LHCN-M2 (cell line): ENCODE measurements at places on chromosomes 1 and 21. TPM values are rescaled to one million over a fixed set of nuclear protein-coding genes. Genes with fewer than 3 reads are reported as not detected.

- DNase-seq, result no peak
These were observed 351.8 kb downstream of the ZNF326 start for GRCh38 chr1:90346757-90347156.

DNA sequence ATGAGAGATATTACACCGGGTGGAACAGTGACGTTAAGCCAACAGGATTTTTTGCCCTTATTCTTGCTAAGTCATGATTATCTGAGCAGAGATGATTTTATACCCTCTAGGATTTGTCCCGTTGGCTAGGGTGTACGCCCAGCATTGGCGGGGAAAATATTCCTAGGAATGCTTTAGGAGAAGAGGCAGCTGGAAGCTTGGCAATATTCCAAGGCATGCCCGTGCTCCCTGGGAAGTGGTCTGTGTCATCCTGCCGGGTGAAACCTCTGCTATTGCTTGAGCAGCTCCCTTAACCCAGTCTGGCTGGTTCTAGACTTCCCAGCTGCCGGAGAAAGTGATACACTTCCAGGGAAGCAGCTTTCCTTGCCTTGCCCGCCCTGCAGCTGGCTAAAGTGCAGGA is 16.2 kb downstream of the CHRNB2 start:
- peak; percentile 91 for DNase-seq

GRCh38 chr1:199208847-199209246 is 570.0 kb downstream of the PTPRC start:
- DNase-seq, result no peak

GRCh38 chr21:45766055-45766454 is 122.5 kb downstream of the PCBP3 start:
- no peak for DNase-seq

GRCh38 chr1:235160383-235160956 is 580 bp downstream of the RBM34 start:
- peak; percentile 56 for DNase-seq

WDR64 gene
- total RNA-seq, result not detected in 2 replicates

DNA sequence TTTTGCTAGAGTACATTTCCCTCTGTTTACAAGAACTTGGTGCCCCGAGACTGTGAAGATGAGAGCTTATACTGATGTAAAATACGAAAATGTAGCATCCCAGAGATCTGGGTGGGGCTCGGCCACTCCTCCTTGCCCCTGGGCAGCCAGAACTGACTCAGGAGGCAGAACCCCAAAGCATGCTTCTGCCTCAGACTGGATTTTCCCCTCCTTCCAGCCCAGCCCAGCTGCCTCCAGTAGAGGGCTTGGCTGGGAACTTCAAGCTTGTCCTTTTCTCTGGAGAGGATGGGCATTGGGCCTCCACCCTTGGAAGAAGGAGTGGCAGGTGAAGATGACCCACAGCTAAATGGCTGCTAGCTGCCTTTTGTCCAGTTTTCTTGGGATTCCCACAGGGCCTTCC is 24.3 kb upstream of the BTG2 start:
- DNase-seq, result peak; percentile 62

DNA sequence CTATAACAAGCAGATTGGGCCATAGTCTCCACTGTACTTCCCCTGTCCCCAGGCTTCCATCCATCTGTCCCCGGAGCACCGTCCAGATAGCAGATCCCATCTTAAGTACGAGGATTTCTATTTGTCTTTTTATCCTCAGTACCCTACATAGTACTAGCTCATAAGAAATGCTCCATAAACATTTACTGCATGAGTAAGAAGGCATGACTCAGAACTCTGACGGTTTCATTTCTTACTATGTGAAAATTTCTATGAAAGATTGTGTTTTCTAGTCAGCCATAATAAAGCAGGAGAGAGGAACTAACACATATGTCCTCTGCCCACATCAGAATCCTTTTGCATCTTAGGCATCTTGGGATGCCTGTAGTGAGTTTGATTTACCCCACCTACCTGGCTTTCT is 49.5 kb downstream of the CHD1L start:
- peak; percentile 79 for DNase-seq

MYOM3 gene
- total RNA-seq, result not detected in 2 replicates
